G401 (cell line): ENCODE measurements at places on chromosomes 6 and 20.
A peak's percentile ranks its signal among the peaks of the same experiment; 100 is the strongest.

- peak; percentile 58 for DNase-seq
Measured at GRCh38 chr6:3380344-3381232, 76.3 kb downstream of the SLC22A23 start.

DNA sequence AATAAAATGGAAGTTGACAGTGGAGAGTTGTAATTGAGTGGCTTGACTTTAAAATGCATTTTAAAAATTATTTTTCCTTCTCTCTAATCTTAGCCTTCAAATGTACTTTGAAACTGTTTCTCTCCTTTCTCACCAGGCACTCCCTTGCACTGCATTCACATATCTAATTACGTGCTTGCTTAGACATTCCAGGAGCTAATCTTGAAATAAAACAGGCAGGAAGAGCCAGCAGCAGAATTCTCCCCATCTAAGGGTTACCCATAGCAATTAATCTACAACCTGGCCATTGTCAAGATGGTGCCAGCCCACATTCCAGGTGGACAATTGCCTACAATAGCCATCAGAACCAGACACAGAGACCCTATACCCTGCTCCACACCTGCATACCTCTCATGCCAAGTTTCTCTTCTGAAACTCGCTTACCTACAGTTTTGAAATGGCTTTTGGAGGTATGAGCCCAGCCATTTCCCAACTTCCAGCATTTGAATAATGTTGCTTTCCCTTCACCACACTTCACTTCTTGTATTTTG is 167.6 kb upstream of the GJE1 start:
- no peak for DNase-seq

DNA sequence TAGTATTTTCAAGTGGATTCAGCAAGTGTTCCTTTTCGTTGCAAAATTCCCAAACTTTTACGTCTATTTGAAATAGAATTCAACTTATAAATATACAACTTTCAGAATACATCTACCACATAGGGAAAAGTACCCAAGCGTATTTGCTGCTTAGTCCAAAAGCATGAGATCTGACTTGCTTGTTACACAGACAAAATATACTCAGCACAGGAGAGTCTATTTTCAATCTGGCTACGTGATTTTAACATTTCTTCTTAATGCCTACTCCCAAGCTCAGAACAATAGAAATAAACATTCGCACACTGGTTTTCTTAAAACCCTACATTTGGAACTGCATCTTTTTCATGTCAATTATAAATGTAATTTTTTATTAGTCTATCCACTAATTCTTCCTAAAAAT is 672 bp downstream of the PKHD1 start:
- DNase-seq, result no peak

- DNase-seq, result no peak
Measured at GRCh38 chr6:63814459-63814858, 178.9 kb downstream of the PHF3 start.

DNA sequence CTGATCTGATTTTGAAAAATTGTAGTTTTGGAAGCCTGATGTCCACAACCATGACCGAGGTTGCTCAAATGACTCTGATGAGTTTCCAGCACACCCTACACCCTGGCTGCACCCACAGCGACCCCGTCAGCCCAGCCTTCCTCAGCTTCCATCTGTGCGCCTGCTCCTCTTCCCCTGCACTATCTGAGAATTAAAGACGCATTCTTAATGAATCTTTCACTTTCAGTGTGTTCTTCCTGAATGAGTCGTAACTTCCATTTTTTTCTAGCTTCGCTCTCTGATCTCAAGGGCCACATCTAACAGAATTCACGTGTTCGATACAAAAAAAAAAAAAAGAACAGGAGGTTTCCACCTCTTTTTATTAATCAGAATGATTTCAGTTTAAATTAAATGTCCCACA is 21.3 kb upstream of the RREB1 start:
- DNase-seq, result no peak

DNA sequence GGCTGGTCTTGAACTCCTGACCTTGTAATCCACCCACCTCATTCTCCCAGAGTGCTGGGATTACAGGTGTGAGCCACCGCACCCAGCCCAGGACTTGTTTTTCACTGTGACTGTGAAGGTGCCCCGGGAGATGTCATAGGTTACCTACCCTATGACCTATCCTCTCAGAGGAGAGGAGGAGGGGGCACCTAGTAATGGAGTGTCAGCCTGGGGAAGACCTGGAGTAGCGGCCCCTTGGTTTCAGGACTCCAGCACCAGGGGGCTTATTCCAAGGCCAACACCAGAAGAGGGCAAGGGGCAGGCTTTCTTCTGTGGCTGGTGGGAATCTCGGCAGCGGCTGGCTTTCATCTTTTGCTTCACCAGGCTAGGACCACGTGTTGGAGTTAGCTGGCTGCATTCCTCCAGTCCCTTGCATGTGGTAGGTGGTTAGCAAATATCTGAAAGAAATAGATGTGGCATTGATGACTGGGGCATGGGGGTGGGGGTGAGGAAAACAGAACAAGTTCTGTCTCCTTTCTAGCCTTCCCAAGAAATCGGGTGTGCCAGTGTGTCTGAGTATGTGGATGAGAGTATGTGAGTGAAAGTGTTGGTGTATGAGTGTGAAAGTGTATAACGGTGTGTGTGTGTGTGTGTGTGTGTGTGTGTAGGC is 7.9 kb upstream of the ITPR3 start:
- DNase-seq, result no peak

DNA sequence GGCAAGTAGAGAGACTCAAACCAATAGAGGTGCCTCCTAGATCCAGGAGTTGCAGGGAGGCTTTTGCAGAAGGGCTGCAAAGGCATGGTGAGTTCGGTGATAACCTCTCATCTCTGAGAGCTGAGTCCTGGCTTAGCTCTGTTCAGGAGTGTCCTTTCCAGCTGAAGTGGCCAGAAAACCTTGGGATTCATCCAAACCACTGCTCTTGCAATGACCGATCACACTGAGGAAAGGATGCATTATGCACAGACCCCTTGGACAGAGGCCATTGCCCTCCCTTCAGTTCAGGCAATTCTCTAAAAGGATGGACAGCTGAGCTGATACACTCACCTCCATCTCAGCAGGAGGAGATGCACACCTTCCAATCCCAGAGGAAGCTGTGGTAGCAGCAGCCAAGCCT is 158.8 kb upstream of the ENPP5 start:
- DNase-seq, result no peak

GRCh38 chr6:46175976-46176375 is 5.2 kb upstream of the ENPP5 start:
- DNase-seq, result no peak

- no peak for DNase-seq
Measured at GRCh38 chr20:19384940-19385339, 172.5 kb downstream of the SLC24A3 start.

GRCh38 chr6:63437058-63437457 is 117.3 kb upstream of the LGSN start:
- no peak for DNase-seq

GRCh38 chr6:156839129-156839528 is 62.0 kb downstream of the ARID1B start:
- DNase-seq, result no peak

- no peak for DNase-seq
Measured at GRCh38 chr20:56689318-56689717, 60.2 kb downstream of the TFAP2C start.

- no peak for DNase-seq
Measured at GRCh38 chr6:25094726-25095125, 159.0 kb upstream of the RIPOR2 start.

- DNase-seq, result no peak
Measured at GRCh38 chr6:100376103-100376502, 88.6 kb downstream of the SIM1 start.

GRCh38 chr20:38143646-38144554 is 21.2 kb downstream of the TGM2 start:
- no peak for DNase-seq

DNA sequence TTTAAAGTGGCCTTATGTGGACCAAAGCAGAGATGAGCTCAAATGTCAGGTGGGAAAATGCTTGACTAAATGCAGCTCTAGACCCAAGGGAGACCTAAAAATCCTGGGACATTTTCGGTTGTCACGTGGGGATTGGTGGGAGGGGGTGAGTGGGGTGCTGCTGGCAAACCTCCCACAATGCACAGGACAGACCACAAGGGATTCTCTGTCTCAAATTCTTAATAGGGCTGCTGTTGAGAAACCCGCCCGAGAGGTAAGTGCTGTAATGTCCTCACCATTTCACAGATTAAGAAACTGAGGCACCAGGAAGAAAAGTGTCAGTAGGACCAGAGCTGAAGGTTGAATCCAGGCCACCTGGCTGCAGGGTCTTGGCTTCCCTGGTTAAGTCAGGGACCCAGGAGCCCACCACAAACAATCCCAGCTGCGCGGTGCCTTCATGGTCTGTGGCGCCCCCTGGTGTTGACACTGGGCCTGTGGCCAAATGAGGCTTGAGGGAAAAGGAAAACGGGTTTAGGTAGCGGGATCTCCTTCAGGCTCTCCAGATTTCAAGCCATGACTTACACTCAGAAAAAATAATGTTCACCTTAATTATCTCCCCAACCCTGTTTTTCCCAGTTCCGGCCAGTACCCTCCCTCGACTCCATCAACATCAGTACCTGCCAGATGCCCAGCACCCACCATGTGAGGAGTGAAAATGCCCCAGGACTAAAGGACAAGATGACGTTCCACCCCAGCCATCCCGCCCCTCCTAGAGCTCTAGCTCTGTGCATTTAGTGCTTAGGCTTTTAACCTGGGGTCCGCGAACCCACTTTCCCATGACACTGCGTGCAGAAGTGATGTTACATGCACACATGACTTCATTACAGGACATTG is 7.2 kb downstream of the HLA-G start:
- peak; percentile 11 for DNase-seq

- no peak for DNase-seq
Measured at GRCh38 chr6:126696921-126697693, 357.2 kb downstream of the CENPW start.

DNA sequence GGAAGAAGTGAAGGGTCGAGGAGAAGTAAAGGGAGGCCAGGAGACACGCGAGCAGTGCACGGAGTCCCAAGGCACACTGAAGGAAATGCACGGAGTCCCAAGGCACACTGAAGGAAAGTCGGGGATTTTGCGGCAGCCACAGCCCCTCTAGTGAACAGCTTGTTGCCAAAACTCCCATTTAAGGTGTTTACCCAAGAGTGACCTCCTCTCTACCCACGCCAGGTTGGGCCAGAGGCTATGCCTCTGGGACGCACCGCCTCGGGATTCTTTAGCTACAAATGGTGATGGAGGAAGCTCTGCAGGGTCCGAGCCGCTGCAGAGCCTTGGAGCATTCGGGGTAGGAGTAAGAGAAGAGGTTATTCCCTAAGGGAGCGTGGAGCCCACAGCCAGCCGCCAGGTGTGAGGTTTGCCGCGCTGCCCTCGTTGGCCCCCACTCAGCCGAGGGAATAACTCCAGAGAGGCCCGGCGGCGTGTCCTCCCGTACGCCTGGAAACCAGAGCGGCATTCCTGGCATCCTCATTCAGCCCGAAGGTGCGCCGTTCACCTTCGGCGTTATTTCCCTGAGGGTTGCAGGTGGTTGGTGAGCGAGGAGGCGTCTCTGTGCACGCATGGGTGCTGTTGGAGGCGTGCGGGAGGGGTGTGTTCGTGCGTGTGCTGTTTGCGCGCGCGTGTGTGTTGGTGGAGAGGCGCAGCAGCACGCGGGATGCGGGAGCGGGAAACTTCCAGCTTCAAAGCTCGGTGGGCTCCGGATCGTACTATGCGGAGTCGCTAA is 3.4 kb upstream of the MAFB start:
- no peak for DNase-seq

DNA sequence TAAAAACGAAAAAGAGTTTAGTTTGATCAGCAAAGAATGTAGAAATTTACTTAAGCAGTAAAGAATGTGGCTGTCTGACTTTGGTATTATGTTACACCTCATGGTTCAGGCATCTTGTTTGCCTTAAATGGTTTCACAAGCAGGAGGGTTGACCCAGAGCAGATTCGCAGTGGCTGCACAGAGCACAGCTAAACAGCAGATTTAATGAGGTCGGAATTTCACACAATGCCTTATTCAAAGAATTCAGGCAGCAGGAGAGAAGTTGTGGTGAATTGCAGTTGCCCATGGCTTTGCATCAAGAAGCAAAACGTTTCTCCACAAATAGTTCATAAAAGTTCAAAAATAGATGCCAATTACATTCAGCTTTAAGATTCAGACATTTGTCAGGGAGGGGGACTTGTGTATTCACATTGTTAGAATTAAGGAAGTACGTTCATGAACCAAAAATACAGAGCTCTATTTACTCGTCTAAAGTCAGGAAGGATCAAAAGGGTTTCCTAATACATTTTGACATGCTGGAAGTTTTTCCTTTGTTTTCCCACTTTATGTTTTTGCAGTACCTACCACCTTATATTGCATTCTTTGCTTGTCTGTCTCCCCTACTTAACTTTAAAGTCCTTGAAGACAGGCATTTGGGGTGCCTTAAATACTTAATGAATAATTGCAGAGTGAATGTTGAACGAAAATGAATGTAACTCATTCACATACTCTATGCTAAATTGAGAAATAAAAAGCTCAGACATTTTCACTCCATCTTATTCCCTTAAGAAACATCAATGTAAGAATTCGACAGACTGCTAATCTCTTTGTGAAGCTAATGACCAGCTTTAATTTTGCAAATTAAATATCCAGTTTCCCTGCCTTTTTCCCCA is 1163.6 kb upstream of the CITED2 start:
- peak; percentile 68 for DNase-seq

DNA sequence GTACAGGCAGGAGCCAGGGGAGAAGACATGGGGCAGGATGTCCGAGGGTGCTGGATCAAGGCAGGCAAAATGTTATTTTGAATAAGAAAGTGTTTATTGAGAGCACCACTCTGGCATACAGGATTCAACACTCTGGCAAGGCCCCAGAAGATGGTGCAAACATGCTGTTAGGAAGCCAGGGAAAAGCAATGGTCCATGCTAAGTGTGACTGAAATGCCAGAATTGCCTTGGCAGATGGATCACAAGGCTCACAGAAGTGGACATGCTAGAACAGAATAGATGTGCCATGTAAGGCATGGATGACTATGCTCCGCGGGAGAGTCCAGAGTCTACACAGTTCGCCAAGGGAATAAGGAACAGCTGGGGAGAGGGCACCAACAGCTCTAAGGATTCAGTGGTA is 54.6 kb downstream of the QRSL1 start:
- no peak for DNase-seq

DNA sequence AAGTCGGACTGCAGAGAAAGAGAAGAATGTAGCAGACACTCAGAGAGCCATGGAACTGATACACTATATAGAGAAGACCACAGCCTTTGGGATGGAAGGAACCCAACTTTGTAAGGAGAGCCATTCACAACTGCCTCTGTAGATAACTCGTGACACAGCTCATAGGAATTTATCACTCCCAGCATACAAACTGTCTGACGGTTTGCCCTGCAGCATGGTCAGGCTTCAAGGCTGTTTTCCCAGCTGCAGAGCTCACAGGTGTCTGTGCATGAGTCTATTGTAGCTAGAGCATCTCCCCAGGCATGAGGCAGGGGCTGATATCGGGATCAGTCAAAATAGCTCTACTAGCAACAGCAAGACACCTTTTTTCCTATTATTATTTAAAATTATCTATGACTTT is 130.5 kb upstream of the DTNBP1 start:
- DNase-seq, result no peak

- DNase-seq, result no peak
Measured at GRCh38 chr6:137233911-137234863, 15.0 kb upstream of the IFNGR1 start.

- DNase-seq, result no peak
Measured at GRCh38 chr6:107690643-107691061, 133.5 kb downstream of the SCML4 start.
